Fibroblast of skin of left biceps (primary cell): ENCODE measurements at places on chromosomes 16 and 17.

DNA sequence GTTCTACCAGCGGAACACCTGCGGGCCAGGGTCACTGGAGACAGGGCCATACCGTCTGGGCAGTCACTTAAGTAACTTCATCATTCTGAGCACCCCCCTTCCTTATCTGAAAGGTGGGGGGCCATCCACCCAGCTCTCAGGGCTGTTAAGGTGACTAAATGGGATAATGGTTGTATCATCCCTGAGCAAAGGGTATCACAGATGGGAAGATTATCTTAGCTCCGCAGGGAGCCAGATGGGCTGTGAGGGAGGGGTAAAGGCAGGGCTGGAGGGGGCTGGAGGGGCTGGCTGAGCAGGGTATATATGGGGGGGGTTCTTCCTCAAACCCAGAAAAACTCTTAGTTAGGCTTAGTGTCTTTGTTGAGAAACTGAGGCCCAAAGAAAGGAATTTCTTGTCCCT lies 2.9 kb upstream of the CACNA1G start:
- no peak for DNase-seq

DNA sequence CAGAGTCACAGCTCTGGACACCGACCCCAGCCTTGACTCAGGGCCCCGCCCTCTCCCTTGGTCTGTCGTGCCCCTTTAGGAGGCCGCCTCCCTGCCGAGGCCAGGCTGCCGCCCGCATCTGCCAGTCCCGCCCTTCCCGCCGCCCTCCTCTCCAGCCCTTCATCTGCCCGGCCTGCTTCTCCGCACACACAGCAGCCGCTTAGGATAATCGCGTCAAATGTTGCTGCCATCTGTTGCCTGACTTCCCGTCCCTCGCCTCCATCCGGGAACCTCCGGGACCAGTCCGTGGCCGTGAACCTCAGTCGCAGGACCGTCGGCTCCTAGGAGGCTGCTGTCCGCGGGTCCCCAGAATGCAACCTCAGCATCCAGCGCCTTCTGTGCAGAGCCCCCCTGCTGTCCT lies 11.9 kb downstream of the GSE1 start:
- DNase-seq, result no peak

DNA sequence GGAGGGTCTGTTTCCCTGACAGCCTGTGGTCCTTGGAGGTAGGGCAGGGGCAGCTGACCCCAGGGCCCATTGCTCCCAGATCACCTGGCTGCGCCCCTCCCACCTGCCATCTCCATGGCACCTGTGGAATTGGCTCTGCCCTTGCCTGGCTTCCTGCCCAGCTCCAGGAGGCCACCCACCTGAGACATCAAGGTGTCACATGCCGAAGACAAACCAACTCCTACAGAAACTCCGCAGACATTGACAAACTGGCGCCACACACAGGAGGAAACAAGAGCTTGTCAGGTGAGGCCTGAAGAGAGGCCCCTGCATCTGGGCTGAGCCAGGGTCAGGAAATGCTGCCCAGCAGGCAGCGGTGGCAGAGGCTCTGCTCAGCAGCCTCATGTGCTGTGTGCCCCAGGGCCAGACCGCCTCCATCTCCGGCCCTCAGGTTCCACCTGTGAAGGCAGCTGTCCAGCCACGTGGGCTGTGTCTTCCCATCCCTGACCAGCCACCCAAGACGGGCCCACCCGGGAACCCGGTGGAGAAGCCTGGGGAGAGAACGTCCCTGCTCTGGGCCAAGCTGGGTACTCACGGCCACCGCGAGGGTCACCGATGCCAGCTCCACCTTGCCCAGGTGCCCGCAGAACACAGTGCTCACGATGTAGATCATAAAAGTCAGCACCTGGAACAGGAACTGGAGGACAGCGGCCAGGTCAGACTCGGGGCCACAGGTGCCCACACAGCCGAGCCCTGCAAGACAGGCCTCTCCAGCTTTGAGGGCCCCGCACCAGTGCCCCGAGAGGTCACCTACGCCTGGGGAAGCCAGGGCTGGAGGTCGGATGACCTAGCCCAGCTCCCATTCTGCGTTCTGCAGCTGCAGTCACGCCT lies 1.6 kb downstream of the SLC47A2 start:
- DNase-seq, result no peak

- no peak for DNase-seq
These were observed 37.2 kb upstream of the PIK3R6 start for GRCh38 chr17:8904686-8905085.

DNA sequence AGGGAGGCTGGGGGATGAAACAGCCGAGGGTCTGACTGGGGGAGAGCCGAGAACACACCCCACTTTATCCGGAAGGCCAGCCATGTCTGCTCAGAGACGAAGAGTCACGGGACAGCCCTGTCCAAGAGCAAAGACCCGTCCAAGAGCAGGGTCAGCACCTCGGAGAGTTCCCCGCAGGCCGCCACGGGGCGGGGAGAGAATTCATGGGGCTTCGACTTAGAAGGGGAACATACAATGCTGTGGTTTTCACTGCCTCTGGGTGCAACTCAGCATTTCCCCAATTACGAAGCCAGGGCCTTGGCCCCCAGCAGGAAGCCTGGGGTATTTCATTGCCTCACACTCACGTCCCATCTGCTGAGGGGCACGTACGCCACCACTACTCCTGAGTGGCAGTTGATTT lies 59.3 kb downstream of the JPH3 start:
- DNase-seq, result no peak

- DNase-seq, result no peak
These were observed 4.3 kb downstream of the ATP1B2 start for GRCh38 chr17:7654832-7655540.

DNA sequence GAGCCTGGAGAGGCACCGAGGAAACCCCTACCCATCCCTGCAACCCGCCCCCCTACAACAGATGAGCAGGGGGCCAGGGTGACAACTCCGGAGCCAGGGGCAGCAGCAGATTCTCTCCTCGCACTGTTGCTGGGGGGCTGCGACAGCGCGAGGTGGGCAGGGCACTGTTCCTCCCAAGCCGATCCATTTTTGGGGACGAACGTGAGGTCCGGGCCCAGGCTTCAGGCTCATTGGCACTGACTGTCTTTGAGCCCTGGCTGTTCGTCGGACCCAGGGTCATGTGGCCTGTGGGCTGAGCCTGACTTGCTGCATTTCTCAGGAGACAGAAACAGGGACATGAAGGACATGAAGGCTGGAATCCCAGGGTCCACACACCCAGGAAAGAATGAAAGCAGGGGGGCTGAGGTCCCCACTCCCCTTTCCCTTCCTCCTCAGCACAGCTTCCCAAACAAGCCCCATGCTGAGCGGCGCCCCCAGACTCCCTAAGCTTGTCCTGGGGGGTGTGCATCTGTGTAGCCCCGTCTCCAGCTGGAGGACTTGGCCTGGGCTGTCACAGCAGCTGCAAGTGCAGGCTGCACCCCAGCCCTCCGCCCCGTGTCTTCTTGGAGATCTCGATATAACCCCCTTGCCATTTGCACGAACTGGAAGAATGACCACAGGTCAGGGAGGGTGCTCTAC lies 18.7 kb downstream of the CEP295NL start:
- DNase-seq, result no peak

DNA sequence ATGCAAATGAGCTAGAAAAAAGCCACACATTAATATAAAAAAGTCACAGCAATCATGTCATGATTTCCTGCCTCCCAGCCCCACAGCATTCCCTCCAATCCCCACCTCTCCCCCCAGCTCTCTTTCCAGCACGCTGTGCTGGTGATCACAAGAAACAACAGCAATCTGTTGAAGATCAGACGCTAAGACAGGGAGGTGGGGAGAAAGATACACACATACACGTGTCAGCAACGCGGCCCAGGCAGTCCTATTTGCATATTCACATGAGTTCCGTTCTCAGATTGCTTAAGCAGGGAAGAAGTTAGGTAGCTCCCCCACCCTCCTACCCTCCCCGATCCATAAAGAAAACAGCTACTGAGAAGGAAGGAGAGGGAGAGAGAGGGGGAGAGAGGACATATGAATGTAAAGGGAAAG lies 405.5 kb upstream of the PSMD7 start:
- DNase-seq, result no peak

DNA sequence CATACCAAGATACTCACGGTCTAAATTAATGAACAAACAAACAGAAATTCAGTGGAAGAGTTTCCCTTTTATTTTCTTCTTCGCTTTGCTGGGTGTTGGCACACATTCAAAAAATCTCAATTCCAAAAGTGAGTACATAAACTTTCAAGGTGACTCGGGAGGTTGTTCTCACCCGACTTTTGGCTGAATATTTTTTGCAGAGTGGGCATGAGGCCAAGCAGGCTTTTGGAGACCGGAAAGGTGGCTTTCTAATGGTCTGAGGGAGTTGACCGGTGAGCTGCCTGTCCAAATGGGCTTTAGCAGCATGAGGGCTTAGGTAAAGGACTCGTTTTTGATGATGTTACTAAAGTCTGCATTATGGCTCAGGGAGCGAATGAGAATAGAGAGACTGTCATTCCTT lies 318.7 kb downstream of the CPPED1 start:
- DNase-seq, result no peak

DNA sequence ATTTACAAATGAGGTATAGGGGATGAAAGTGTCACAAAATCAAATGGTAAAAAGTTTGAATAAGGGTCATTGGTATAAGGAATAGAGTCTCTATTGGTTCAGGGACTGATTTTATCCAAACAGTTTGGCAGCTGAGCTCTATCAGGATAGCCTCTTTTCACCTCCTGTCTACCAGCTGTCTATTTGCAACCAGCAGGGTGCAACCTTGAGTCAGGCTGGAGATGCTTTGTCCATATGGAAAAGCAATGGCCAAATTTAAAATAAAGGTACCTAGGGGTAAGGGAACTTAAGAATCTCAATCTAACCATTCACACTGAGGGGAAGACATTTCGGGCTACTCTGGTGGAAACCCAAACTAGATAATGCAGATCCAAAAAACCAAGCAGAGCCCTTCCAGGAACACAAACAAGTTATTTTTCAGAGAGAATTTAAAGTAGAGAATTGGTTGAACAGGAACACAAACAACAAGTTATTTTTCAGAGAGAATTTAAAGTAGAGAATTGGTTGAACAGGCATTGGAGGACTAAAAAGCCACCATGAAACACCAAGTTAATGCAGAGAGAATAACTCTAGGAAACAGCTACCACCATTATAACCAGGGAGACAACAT lies 12.6 kb upstream of the CA10 start:
- DNase-seq, result no peak

DNA sequence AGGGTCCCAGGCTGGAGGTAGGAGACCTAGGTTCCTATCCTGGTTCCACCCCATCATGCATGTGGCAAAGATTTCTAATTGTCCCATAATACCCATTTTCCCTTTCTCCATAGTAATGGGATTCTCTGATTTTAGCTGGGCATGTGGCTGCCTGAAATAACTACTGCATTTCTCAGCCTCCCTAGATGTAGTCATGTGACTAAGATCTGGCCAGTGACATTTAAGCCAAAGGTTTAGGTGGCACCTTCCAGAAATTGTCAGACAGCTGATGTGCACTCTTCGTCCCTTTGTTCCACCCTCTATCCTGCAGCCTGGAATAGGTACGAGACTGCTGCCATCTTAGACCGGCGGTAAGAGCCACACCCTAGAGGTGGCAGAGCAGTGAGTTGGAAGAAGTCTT lies 8.2 kb downstream of the NXPH3 start:
- no peak for DNase-seq

DNA sequence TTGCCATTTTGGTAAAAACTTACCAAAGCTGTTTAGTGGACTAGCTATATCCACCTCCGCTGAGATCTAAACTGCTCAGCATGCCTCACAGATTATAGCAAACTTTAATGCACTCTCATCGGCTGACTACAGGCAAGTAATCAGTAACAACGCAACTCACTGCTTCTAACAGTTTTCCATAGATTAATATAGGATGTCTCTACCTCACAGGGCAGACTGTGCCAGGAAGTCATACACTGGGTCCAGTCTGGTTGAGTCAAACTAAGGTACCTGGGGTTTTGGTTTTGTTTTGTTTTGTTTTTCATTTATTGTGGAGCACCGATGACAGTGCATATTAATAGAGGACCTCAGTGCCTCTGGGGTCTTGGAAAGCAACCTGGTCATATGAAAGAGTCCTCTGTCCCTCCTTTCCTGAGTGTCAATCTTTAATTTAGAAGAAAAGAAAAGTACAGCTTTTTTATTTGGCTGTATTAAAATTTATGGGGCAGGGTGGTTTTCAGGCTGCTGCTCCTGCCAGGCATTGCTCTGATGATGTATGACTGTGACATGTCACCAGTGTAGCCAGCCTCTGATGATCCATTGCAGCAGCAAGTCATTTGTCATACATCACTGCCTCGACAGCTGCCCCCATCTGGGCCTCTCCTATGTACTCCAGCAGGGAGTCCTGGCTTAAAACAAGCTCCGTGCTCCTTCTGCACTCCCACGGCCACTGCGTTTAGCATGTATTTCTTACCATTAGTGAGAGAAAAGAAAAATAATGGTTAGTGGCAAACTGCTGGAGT lies 854.1 kb downstream of the KCNJ2 start:
- DNase-seq, result no peak

DNA sequence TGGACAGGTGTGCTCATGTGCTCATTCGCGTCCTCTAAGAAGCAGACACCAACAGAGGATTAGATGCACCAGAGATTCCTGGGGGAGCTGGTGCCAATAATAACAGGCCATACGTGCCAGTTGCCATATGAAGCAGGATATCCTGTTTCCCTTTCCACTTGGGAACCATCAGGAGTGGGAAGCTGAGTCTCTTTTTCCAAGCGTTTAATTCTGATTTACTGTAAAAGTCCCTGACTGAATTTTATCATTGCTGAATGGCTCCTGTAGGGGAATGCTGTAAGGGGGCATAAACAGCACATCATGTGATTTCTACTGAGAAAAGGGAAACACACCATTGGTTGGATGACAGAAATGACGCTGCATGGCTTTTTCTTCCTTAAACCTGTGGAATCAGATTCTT lies 113.3 kb downstream of the IRF8 start:
- no peak for DNase-seq

GRCh38 chr17:75647921-75648320 lies 14.7 kb downstream of the SMIM5 start:
- DNase-seq, result no peak

- DNase-seq, result no peak
These were observed 11.0 kb upstream of the PLCG2 start for GRCh38 chr16:81767987-81768592.

DNA sequence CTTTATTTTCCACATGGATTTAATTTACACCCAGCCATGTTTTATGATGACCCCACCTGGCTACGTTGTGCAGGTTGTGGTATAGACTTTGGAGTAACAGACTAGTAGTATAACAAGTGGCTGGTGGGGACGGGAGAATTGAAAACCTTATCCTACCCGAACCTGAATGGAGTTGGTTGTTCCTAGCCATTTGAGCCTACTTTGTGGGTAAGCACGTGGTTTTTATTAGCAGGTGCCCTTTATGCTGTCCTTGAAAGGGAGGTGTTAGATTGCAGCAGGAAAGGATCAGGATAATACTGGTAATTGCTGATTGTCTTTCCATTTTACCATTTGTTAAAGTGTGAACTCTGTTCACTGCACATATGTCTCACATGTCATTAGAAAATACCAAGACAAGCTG lies 31.9 kb upstream of the PHAF1 start:
- DNase-seq, result no peak

- DNase-seq, result no peak
These were observed 27.6 kb downstream of the MPRIP start for GRCh38 chr17:17069849-17070248.
